ENCODE measurements at places on chromosomes 2 and 18.

DNA sequence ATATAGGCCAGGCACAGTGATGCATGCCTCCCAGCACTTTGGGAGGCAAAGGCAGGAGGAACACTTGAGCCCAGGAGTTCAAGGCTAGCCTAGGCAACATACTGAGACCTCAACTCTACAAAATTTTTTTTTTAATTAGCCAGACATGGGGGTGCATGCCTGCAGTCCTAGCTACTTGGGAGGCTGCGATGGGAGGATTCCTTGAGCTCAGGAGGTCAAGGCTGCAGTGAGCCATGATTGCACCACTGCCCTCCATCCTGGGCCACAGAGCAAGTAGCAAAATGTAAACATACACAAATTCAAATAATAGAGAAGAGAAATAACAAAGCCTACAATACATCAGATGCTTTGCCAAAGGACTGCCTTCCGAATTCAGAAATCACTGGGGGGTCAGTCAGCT lies 7.0 kb upstream of the SP3 start:
- DNase-seq = no peak

GRCh38 chr2:121130301-121130850 lies 154.6 kb downstream of the TFCP2L1 start:
- DNase-seq = no peak

DNA sequence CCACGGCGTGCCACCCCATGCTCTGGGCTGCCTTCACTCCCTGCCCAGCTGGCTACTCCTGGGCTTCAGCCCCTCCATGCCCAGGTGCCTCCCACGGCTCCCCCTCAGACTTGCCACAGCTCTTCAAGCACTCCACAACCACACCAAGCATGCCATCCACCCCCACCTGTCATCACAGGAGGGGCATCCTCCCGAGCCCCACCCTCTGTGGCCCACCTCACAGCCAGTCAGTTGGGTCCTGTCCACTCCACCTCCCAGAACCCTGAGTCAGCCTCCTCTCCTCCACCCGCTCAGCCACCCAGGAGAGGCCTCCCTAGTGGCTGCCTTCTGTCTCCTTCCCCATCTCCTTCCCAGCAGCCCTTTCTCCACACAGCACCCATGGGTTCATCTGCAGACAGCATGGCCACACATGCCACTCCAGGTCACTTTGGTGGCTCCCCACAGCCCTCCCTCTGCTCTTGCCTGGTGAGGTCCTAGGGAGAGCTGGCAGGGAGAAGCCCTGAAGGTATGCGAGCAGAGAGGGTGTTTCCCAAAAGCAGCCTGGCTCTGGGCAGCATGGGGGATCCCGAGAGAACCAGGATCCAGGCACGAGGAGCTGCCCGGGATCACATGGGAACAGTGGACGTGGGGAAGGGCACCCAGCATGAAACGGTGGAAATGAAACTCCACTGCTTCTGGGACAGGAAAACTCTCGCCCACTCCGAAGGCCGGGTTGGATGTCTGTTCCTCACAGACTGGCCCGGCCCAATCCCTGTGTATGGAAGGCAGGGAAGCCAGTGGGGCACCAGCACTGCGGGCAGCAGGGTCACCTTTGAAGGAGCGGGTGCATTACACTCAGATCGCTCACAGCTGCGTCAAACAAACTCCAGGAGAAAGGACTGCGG lies 2.7 kb downstream of the LIMS2 start:
- DNase-seq = no peak

DNA sequence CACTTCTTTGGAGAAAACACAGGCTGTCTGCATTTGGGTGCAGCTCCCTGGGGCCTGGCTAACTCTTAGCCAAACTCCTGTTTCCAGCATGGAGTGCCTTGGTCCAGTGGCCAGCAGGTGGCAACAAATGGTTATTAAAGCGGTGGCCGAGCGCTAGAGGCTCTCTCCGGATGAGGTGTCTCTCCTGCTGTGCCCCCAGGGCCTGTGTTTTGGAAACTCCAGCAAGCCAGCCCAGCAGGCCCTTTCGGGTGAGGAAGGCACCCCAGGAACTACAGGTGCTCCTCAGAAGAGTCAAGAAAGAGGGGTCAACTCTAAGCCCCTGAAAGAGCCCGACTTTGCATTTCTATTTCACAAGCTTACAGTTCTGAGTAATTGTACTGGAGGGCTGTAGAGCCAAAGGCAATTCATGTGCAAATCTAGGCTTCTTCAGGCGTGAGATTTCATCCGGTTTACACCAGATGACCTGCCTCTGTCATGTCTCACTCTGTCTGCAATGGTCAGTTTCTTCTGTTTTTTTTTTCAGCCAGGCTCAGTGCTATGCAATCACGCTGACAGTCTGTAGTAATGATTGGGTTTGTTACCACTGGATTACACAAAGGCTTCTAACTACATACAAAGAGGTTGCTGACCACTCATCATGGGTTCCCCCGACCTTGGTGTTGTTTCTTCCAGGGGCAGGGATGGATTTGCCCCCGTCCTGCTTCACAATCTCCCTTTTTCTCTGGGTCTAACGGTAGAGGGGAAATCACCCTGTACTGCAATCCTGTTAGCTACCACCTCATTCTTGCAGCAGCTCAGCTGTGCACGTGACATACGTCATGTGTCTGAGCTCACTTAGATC lies 7.6 kb upstream of the CHRNA1 start:
- DNase-seq = peak; percentile 75

- no peak for DNase-seq
These were observed 83.5 kb upstream of the CDCA7 start for GRCh38 chr2:173271135-173271534.

DNA sequence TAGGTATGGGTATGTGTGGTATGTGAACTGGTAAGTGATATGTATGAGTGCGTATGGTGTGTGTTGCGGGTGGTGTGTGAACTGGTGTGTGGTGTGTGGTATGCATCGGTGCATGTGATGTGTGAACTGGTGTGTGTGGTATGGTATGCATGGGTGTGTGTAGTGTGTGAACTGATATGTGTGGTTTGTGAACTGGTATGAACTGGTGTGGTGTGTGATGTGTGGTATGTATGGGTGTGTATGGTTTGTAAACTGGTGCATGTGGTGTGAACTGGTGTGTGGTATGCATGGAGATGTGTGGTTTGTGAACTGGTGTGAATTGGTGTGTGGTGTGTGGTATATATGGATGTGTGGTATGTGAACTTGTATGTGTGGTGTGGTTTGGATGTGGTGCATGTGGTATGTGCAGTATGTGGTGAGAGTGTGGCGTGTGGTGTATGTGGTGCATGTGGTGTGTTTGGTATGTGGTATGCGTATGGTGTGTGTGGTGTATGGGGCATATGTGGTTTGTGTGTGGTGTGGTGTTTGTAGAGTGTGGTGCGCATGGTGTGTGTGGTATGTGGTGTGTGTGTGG lies 208.9 kb upstream of the TNP1 start:
- no peak for DNase-seq

- DNase-seq = no peak
These were observed 2.1 kb upstream of the TWIST2 start for GRCh38 chr2:238845583-238846377.

- DNase-seq = peak; percentile 5
These were observed 52.3 kb upstream of the SEC11C start for GRCh38 chr18:59087391-59087790.

DNA sequence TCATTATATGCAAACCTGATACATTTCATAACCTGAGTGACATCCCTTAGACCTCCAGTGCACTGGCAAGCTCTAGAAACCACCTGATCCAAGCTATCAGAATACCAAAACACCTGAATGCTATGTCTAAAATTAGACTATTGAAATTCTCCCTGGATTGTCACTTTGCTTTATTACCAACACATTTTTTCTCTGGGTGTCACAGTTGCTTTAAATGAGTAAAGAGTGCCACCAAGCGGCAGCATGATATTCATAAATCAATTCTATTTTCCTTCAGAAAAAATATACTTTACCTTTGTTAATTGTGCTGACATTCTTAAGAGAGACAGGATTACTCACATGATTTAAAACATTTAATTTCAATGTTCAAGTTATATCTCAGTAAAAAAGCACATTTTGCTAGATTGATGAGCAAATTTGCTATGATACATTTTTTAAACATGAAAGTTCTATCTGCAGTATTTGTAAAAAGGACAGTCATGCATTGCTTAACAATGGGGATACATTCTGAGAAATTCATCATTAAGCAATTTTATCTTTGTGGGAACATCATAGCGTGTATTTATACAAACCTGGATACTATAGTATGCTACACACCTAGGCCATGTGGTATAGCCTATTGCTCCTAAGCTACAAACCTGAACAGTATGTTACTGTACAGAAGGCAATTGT lies 338.4 kb upstream of the SLC39A10 start:
- peak; percentile 49 for DNase-seq

GRCh38 chr2:39778233-39778632 lies 825 bp downstream of the THUMPD2 start:
- no peak for DNase-seq

DNA sequence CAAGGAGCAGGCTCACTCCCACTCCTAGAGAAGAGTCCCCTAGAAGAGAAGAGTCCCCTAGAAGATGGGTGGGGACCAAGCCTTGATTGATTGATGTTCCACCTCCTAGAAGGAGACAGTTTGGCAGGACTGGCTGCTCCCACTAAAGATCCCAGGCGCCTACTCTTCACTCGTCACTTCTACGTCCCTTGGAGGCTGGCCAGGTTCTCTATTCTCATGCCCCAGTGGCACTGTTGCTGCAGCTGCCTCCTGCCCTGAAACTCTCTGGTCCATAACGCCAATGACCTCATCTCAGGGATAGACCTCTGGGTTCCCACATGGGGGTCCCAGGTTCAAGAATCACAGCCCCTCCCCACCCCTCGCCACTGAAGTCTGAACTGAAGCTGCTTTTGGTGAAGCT lies 2.5 kb upstream of the SP140L start:
- no peak for DNase-seq

GRCh38 chr2:15678909-15679308 lies 87.2 kb downstream of the DDX1 start:
- no peak for DNase-seq

- peak; percentile 23 for DNase-seq
These were observed 68.0 kb downstream of the SERPINB8 start for GRCh38 chr18:64037812-64038414.

DNA sequence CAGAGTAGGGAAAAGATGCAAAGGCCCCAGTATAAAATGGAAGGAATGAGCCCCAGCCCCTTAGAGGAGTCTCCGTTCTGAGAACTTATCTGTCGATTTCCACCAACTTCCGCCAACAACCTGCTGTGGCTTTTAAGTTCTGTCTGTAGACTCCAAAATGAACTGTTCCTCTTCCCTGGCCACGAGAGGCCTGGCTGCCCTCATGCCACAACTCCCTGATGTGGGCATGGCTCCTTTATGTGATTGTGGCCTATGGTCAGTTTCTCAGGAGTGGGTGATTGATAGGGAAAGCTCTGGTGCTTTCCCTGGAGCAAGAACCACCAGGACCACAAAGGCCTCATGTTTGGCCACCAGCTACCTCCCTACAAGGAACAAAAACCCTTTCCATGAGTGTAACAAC lies 18.8 kb upstream of the CD207 start:
- DNase-seq = no peak

- peak; percentile 59 for DNase-seq
These were observed 9.8 kb upstream of the MGAT5 start for GRCh38 chr2:134244086-134244485.

DNA sequence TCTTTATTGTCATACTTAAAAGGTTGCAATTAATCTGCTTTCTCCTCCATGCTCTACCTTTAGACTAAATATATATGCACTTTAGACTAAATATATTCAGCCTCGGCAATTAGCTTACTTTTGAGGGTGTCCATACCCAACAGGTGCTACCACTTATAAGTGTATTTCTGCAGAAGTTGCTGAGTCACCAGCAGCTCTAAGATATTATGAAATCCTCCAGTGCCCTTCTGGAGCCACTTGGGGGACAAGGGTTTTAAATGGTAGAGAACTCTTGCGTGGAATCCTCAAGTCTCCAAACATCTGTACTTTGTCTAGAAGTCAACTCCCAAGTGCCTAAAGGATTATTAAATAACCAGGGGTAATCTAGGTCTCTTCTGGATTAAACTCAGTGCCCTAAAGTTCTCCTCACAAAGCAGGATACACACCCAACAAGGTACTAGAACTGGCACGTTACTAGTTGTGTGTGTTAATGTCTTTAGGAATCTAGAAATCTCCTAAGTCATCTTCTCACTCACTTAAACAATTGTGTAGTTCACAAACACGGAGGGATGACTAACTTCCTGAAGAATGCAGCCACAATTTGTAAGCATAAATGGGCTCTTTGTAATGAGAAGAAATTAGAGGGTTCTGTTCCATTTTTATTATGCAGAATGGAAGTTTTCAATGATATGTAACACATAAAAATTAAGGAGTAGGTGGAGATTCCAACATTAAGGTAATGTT lies 159.7 kb downstream of the CD226 start:
- DNase-seq = peak; percentile 42

- DNase-seq = peak; percentile 92
These were observed 77.0 kb upstream of the PID1 start for GRCh38 chr2:229348128-229348527.

DNA sequence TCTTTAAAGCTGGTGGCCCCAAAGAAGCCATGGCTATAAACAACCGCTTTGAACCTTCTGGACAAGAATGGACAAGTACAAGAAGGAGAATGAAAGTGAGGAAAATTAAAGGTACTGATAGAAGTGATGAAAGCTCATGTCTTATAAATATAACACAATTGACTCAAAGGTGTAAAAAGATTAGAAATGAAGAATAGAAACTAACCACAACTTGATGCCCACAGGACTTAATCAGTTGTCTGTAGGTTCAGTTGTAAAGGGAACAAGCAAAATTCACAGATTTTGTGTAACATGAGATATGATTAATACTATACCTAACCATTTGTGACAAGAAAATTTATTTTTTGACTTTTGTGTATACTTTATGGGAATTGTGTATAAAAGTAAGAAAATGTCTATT lies 135.7 kb downstream of the NUP35 start:
- DNase-seq = no peak

GRCh38 chr2:136051001-136051724 lies 65.7 kb upstream of the DARS1 start:
- DNase-seq = no peak

GRCh38 chr2:232447638-232448303 lies 8.2 kb upstream of the ALPI start:
- no peak for DNase-seq

DNA sequence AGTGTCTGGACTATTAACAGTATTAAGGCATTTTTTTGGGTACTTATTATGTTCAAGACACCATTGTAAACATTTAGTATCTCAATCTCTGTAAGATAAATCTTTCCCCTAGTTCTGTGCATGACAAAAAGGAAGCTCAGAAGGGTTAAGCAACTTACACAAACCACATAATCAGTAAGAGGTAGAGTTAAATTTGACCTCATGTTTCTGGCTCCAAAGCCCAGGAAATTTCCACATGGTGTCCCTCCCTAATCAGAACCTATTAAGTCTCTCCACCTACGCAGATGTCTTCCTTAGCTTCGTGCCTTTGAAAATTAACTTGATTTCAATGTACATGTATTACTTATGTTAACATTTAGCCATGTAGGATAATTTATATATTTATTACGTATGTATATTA lies 2.0 kb downstream of the MFSD6 start:
- no peak for DNase-seq

Measured in fibroblast of mammary gland (primary cell).